ENCODE measurements at places on chromosomes 4 and X. TPM values are rescaled to one million over a fixed set of nuclear protein-coding genes. Genes with fewer than 3 reads are reported as not detected.

GRCh38 chr4:76203541-76203940 lies 10.1 kb downstream of the SCARB2 start:
- no peak for DNase-seq
- H3K27me3 ChIP-seq, result no peaks in the 10 kb centered on the region
- no peaks in the 10 kb centered on the region for H3K36me3 ChIP-seq
- H3K4me3 ChIP-seq, result no peak overlapping the region

DNA sequence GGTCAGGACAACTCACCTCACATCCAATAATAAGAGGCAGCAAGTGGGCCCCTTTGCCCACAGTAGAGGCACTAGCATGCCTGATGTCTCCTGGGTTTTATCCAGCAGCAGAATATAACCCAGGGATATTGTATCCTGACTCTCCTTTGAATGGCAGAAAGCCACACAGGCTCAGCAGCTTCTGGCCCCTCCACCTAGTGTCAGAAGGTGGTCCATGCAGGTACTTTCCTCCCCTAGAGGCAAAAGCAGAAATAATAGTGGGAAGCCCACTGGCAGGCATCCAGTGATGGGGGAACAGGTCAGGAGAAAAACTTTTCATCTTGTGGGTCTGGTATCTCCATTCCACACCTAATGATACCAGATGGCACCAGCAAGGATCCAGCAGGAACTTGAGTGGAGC lies 75.5 kb upstream of the IRS4 start:
- H3K27ac ChIP-seq, result no peak overlapping the region
- DNase-seq, result no peak
- no peak overlapping the region for H3K4me3 ChIP-seq
- no peaks in the 10 kb centered on the region for H3K36me3 ChIP-seq

DNA sequence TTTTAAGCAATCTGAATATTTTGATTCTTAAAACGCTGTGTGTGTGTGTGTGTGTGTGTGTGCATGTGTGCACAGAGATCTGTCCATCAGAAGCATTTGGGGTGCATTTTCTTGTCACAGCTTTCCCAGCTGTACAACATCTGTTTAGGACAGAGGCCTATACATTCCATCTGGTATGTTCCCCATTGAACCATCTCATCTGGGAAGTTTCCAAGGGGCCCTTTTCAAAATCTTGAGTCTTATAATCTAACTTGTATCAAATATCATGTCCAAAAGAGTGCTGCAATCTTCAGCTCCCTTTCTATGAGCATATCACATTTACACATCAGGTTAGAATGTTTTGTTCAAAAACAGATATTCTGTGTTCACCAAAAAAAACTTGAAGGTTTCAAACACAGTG lies 16.5 kb upstream of the MID1 start:
- no peak overlapping the region for H3K27ac ChIP-seq
- peaks cover 6% of the 10 kb centered on the region for H3K4me1 ChIP-seq
- no peaks in the 10 kb centered on the region for H3K27me3 ChIP-seq

DNA sequence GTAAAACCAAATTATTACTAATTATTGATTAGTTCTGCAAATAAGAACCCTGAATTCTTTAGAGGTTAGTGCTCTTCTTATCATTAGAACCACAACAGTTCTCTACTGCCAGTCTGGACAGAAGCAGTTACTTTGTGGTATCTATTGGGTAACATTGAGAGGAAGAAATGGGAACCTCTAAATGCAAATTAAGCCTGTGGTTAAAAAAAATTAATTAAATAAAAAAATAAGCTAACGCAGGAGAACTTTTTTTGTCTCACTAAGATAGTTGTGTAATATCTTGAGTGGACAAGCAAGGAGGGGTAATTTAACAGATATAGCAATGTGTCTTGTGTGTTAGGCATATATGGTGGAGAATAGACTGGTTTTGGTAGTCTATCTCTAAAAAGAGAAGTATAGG lies 32.9 kb upstream of the TET2 start:
- no peaks in the 10 kb centered on the region for H3K36me3 ChIP-seq
- DNase-seq, result no peak
- no peak overlapping the region for H3K4me3 ChIP-seq
- H3K27ac ChIP-seq, result no peak overlapping the region

GRCh38 chr4:8372506-8372905 lies 68.0 kb downstream of the ACOX3 start:
- H3K36me3 ChIP-seq, result peaks cover 42% of the 10 kb centered on the region
- H3K4me3 ChIP-seq, result no peak overlapping the region

- no peak overlapping the region for H3K27ac ChIP-seq
- peaks cover 93% of the 10 kb centered on the region for H3K36me3 ChIP-seq
- DNase-seq, result no peak
- H3K4me3 ChIP-seq, result no peak overlapping the region
- H3K27me3 ChIP-seq, result no peaks in the 10 kb centered on the region
Measured at GRCh38 chr4:184764601-184765000, 30.7 kb upstream of the CENPU start.

DNA sequence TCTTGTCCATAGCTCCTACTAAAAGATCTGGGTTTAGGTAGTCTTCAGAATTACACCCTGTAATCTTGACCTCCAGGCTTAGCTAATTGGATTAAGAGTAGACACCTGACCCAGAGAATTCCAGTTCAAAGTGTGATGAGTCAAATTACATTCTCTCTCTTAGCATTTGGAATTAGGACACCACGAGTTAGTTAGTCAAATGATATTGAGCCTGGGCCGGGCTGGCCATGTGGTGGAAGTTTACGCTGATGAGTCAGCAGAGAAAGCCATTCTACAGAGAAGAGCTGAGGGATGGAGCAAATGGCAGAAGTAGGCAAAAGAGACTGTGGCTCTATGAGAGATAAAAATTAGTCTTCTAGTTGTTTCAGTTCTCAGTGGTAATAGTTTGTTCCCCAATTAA lies 31.1 kb downstream of the CEP44 start:
- no peak overlapping the region for H3K4me3 ChIP-seq
- no peak overlapping the region for H3K27ac ChIP-seq
- no peaks in the 10 kb centered on the region for H3K4me1 ChIP-seq
- no peak for DNase-seq
- peaks cover 39% of the 10 kb centered on the region for H3K36me3 ChIP-seq

- peaks cover 6% of the 10 kb centered on the region for H3K4me1 ChIP-seq
- H3K27ac ChIP-seq, result no peak overlapping the region
- H3K4me3 ChIP-seq, result no peak overlapping the region
- no peak for DNase-seq
- no peaks in the 10 kb centered on the region for H3K27me3 ChIP-seq
- no peaks in the 10 kb centered on the region for H3K36me3 ChIP-seq
Measured at GRCh38 chr4:73599182-73599581, 21.1 kb downstream of the RASSF6 start.

DNA sequence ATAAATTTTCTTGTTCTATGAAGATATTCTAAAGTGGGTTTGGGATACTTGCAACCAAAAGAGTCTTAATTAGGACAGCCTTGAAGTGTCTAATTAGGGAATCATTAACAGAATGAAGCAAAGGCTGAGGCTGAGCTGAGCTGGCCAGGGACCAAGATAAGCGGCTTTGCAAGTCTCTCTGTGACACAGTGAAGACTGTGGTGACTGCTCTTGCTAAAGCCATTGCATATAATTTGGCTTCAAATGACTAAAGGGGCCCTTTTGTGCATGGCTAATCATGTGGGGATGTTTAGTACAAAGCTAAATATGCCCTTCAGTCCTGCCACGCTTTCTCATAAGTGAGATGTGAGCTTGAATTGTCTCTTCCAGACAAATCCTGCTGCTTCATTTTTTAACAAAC lies 31.2 kb upstream of the GYPA start:
- H3K27ac ChIP-seq, result no peak overlapping the region
- no peak for DNase-seq
- no peaks in the 10 kb centered on the region for H3K4me1 ChIP-seq
- no peak overlapping the region for H3K4me3 ChIP-seq
- H3K36me3 ChIP-seq, result no peaks in the 10 kb centered on the region
- H3K27me3 ChIP-seq, result no peaks in the 10 kb centered on the region

The CTAG1B gene
- not detected for total RNA-seq

The SLC39A8 gene
- 15.0 TPM for total RNA-seq
